ENCODE measurements at places on chromosomes 13 and 19. TPM values are rescaled to one million over a fixed set of nuclear protein-coding genes. Genes with fewer than 3 reads are reported as not detected.

PTH2 gene
- polyA plus RNA-seq, result not detected

- no peak for DNase-seq
Observed at GRCh38 chr13:107216046-107216755, 648.3 kb upstream of the ARGLU1 start.

DNA sequence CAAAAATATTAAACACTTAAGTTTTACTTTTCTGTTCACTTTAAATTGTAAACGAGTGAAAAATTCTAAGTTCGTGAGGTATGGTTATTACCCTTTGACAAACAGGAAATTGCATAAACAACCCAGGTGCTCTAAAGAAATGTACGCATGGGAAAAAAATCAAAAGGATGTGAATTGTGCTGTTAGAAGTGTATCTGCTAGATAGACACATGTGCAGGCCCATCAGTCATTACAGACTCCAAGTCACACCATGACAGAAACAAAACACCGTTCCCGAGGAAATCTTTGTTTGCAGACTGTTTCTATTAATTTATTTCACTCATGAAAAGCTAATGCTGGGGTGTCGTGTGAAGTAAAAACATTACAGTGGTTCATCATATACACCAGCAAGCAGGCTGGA is 17.0 kb upstream of the DOCK9 start:
- DNase-seq, result no peak

DNA sequence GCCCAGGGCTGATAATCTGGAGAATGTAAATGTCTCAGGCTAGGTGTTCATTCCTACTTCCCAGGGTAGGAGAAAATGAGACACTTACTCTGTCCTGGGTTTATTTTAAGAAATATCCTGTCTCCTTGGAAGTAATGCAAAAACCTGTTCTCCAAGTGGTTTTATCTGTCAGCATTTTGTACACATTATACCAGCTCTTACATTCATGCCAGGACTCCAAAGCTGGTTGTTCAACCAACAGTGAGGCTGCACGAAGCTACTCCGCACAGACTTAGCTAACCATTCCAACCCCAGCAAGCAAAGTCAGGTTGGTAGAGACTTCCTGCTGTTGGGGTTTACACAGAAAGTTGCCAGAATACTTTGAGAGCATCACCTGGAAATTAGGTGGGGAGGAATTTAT is 55.6 kb downstream of the SLC7A1 start:
- no peak for DNase-seq

- DNase-seq, result no peak
Observed at GRCh38 chr19:35346193-35347052, 1.3 kb upstream of the FFAR1 start.
